ENCODE measurements at places on chromosomes 5 and 9. TPM values are rescaled to one million over a fixed set of nuclear protein-coding genes. Genes with fewer than 3 reads are reported as not detected.

DNA sequence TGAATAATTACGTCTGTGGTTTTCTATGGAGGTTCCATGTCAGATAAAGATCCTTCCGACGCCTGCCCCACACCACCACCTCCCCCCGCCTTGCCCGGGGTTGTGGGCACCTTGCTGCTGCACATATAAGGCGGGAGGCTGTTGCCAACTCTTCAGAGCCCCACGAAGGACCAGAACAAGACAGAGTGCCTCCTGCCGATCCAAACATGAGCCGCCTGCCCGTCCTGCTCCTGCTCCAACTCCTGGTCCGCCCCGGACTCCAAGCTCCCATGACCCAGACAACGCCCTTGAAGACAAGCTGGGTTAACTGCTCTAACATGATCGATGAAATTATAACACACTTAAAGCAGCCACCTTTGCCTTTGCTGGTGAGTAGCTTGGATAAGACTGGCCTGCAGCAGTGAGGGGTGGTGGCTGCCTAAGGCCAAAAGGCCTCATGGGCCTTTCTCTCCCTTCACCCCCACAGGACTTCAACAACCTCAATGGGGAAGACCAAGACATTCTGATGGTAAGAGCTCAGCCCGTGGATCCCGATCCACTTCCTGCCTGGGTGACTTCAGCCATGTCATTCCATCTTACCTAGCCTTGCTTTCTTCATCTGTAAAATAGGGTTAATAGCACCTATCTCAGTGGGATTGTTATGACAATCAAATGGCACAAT lies at the start of gene IL3:
IL3 (plus strand) TSS at position 155 of the 661 bp plus-strand sequence; CDS start at position 207, 52 bp downstream.
- DNase-seq = no peak
- no peaks in the 10 kb centered on the region for H3K27me3 ChIP-seq
- H3K4me3 ChIP-seq = no peak within 1 kb of the TSS
- H3K4me1 ChIP-seq = no peaks in the 10 kb centered on the region

- H3K27ac ChIP-seq = no peak overlapping the region
- no peaks in the 10 kb centered on the region for H3K36me3 ChIP-seq
- no peaks in the 10 kb centered on the region for H3K27me3 ChIP-seq
- DNase-seq = no peak
Measured at GRCh38 chr9:90927496-90927895, 125.9 kb downstream of the SYK start.

- no peak overlapping the region for H3K27ac ChIP-seq
- H3K4me1 ChIP-seq = no peaks in the 10 kb centered on the region
- no peaks in the 10 kb centered on the region for H3K27me3 ChIP-seq
- H3K4me3 ChIP-seq = no peak overlapping the region
- peak; percentile 44 for DNase-seq
Measured at GRCh38 chr5:146291421-146292074, 47.1 kb upstream of the POU4F3 start.

DNA sequence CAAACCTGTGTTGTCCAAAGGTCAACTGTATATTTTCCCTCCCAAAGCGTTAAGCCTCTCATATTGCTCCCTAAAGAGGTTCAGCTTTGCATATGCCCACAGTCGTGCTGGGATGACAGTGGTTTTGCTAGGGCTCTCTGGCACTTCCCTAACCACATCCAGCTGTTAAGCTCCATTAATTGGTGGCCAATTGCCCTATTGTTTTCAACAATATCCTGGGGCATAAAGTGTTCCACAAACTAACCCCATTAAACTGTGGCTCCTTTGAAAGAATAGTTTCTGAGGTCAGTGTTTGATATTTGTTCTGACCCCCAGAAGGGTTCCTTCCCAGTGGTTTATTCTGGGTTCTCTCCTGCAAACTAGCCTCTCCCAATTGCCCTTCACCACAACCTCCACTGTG lies 194.5 kb downstream of the HSD17B3 start:
- H3K4me3 ChIP-seq = no peak overlapping the region
- no peak for DNase-seq
- no peaks in the 10 kb centered on the region for H3K4me1 ChIP-seq
- no peaks in the 10 kb centered on the region for H3K36me3 ChIP-seq
- H3K27me3 ChIP-seq = no peaks in the 10 kb centered on the region
- H3K27ac ChIP-seq = no peak overlapping the region

DNA sequence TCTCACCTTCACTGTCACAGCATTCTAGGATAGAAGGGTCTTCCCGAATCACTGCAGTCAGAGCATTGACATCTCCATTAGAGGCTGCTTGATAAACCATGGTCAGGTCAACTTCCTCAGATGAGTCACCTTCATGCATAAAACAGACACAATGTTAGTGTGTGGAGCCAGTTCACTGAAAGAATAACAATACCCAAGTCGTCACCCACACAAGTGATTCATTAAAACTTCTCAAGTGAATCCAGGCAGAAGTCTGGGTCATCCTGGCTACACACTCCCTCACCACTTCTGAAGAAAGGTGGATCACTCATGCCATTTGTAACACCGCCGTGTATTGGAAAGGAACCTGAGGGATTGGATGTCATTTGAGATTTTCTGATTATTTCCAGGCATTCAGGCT lies 49.6 kb downstream of the ANKRD55 start:
- H3K27me3 ChIP-seq = peaks cover 3% of the 10 kb centered on the region
- H3K4me1 ChIP-seq = no peaks in the 10 kb centered on the region
- H3K4me3 ChIP-seq = no peak overlapping the region

GRCh38 chr9:135245482-135246247 lies 158.2 kb downstream of the OLFM1 start:
- no peak overlapping the region for H3K27ac ChIP-seq
- no peak for DNase-seq
- no peaks in the 10 kb centered on the region for H3K36me3 ChIP-seq
- H3K27me3 ChIP-seq = peaks cover 3% of the 10 kb centered on the region
- H3K4me1 ChIP-seq = peaks cover 14% of the 10 kb centered on the region

DNA sequence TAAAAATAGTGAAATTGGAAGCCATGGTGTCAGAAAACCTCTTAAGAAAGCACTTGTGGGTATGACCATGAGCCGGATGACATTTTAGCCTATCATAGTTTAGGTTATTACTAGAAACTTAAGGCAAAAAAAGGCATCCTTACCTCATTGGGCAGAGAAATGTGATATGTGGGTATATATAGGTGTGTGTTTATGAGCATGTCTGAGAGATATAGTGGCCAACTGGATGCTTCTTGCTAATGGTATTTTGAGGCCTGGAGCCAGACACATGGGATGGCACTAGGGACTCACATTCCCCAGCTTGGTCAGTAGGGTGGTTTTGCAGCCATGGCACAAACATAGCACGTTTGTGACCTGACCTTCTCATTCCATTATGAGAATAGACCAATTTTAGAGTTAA lies 295.6 kb upstream of the MEF2C start:
- no peaks in the 10 kb centered on the region for H3K27me3 ChIP-seq
- no peak overlapping the region for H3K4me3 ChIP-seq
- no peaks in the 10 kb centered on the region for H3K4me1 ChIP-seq
- H3K27ac ChIP-seq = no peak overlapping the region

GRCh38 chr9:135744333-135745070 lies 42.5 kb downstream of the KCNT1 start:
- H3K4me1 ChIP-seq = no peaks in the 10 kb centered on the region
- no peaks in the 10 kb centered on the region for H3K27me3 ChIP-seq
- DNase-seq = no peak
- H3K27ac ChIP-seq = no peak overlapping the region

GRCh38 chr5:82493221-82493620 lies 215.1 kb upstream of the RPS23 start:
- no peaks in the 10 kb centered on the region for H3K27me3 ChIP-seq
- no peak overlapping the region for H3K27ac ChIP-seq
- peak; percentile 14 for DNase-seq
- H3K36me3 ChIP-seq = no peaks in the 10 kb centered on the region
- no peak overlapping the region for H3K4me3 ChIP-seq

DNA sequence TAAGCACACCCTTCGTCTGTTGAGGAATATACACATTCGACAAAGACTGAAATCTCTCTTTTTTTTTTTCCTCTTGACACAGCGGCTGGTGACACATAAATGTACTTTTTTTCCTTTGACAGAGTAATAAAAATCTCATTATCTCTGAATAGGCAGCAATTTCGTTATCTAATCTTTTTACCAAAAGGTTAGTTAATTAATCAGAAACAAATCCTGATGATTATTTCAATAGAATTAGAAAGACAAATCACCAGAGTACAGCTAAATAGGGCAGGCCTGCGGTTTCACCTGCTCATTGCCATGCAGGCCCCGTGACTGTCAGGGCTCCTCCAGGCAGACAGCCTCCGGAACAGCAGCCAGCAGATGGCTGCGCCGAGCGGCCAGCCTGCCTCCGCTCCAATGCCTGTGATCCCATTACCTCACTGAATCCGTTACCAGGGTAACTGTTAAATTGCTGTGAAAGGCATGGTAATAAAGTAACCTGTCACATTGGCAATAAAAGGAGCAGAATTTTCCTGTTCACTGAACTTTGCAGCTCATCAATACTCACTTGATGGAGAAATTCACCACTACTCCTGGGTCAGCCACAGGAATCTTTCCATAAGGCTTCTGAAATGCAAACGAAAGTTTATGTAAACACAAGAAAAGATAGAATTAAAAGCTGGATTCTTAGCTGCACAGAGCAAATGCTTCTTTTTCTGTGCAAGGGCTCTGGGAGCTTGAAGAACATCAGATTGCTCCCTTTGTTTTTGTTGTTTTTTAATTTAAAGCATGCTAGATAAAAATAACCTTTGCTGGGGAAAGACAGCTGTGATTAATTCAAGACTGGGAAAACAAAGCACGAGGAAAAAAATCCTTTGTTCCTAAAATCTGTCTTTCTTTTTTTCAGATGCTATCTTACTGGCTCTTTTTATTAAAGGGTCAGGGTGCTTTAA lies 666.4 kb upstream of the ZNF608 start:
- H3K4me3 ChIP-seq = no peak overlapping the region
- H3K27me3 ChIP-seq = no peaks in the 10 kb centered on the region
- H3K4me1 ChIP-seq = peaks cover 19% of the 10 kb centered on the region
- peak; percentile 76 for DNase-seq
- H3K27ac ChIP-seq = peak overlapping the region; percentile 1

GRCh38 chr5:88769165-88769564 lies 113.8 kb downstream of the MEF2C start:
- no peaks in the 10 kb centered on the region for H3K27me3 ChIP-seq
- no peak overlapping the region for H3K4me3 ChIP-seq
- H3K27ac ChIP-seq = no peak overlapping the region
- H3K4me1 ChIP-seq = no peaks in the 10 kb centered on the region
- no peak for DNase-seq

- no peak for DNase-seq
- H3K36me3 ChIP-seq = no peaks in the 10 kb centered on the region
- no peak overlapping the region for H3K27ac ChIP-seq
- H3K4me1 ChIP-seq = no peaks in the 10 kb centered on the region
Measured at GRCh38 chr5:53879708-53880323, 319.4 kb downstream of the NDUFS4 start.

GRCh38 chr9:129710169-129710453 lies 42.7 kb downstream of the PTGES start:
- no peak overlapping the region for H3K27ac ChIP-seq
- no peaks in the 10 kb centered on the region for H3K4me1 ChIP-seq
- H3K4me3 ChIP-seq = no peak overlapping the region
- no peaks in the 10 kb centered on the region for H3K36me3 ChIP-seq
- H3K27me3 ChIP-seq = peaks cover 14% of the 10 kb centered on the region
- no peak for DNase-seq

DNA sequence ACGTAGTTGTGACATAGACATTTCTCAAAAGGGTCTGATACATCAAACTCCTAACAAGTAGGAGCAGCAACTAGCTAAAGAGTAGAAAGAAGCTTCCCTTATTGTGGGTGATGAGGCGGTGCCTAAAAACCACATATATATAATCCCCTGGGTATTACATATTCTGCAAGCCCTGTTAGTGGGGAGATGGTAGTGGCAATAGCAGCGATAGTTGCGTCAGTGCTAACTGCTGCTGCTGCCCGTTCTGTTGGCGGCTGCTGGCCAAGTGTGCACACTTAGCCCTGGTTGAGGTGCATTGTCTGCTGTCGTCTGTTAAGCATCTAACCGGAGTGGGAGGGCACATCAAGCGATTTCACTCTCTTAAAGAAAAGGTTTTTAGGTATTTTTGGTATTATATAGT lies 35.8 kb downstream of the VLDLR start:
- DNase-seq = no peak
- H3K4me3 ChIP-seq = no peak overlapping the region
- no peaks in the 10 kb centered on the region for H3K4me1 ChIP-seq
- H3K36me3 ChIP-seq = no peaks in the 10 kb centered on the region
- H3K27me3 ChIP-seq = no peaks in the 10 kb centered on the region
- no peak overlapping the region for H3K27ac ChIP-seq

DNA sequence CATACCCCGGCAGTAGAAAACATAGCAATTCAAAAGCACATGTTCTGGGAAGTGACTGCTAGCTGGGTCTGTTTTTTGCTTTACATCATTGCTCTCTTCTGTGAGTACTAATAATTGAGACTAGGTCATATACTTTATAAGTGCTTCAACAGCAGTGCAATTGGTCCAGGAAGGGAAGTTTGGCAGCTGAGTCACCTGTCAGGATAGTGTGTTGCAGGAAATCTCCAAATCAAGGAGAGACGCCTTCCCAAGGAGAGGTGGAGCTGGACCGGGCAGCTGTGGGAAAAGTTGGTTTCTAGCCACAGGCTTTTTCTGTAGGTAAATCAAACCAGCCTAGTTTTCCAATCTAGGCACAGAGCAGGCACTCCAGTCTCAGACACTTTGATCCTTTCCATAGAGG lies 330.1 kb downstream of the ENC1 start:
- no peaks in the 10 kb centered on the region for H3K27me3 ChIP-seq
- peak; percentile 7 for DNase-seq
- no peaks in the 10 kb centered on the region for H3K4me1 ChIP-seq
- H3K4me3 ChIP-seq = no peak overlapping the region
- H3K36me3 ChIP-seq = no peaks in the 10 kb centered on the region

DNA sequence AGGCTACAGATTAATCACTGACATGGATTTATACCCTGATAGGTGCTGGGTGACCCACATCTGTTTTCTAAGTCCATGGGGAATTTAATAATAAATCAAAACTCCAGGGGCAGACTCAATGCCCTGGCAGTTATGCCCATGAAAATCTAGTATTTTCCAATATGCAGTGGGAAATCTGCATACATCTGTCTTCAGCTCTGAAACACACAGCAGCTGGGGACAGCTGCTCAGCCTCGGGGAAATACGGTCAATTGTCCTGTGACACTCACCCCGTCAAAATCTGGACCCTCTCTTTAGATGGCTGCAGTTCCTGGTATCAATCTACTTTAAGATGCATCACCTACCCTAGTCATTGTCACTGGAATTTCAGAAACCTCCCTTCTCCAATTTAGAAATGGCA lies 12.7 kb upstream of the C1QTNF3 start:
- no peak overlapping the region for H3K4me3 ChIP-seq
- no peak overlapping the region for H3K27ac ChIP-seq
- peaks cover 2% of the 10 kb centered on the region for H3K36me3 ChIP-seq
- no peaks in the 10 kb centered on the region for H3K27me3 ChIP-seq

GRCh38 chr9:38194870-38195269 lies 125.8 kb upstream of the SHB start:
- DNase-seq = no peak
- no peaks in the 10 kb centered on the region for H3K4me1 ChIP-seq
- no peaks in the 10 kb centered on the region for H3K27me3 ChIP-seq

Gene SPINK7
- 0.43 TPM for polyA plus RNA-seq

Gene ABO
- 46.4 TPM for polyA plus RNA-seq

Gene RECK
- 4.7 TPM for polyA plus RNA-seq

Gene GARIN3
- polyA plus RNA-seq = not detected

Gene OR2V1
- not detected for polyA plus RNA-seq

Gene SCGB3A1
- not detected for polyA plus RNA-seq

Gene KIF2A
- 10.8 TPM for polyA plus RNA-seq

Gene GRIN1
- not detected for polyA plus RNA-seq

Gene MTAP
- 3.0 TPM for polyA plus RNA-seq

Gene SPOCK1
- 0.81 TPM for polyA plus RNA-seq

Gene INPP5E
- 8.9 TPM for polyA plus RNA-seq

Gene ADAMTSL2
- polyA plus RNA-seq = 0.22 TPM

Gene C5orf34
- polyA plus RNA-seq = 0.22 TPM
